Nasal cavity respiratory epithelium epithelial cell of viscerocranial mucosa (primary cell): ENCODE measurements at places on chromosomes 5 and 9. TPM values are rescaled to one million over a fixed set of nuclear protein-coding genes. Genes with fewer than 3 reads are reported as not detected.

The CEP120 gene
- 23.6 and 31.4 TPM in 2 replicates for total RNA-seq

The ADAM19 gene
- 2.7 and 11.2 TPM in 2 replicates for total RNA-seq

The SPATA24 gene
- 4.1 and 4.4 TPM in 2 replicates for total RNA-seq

The GADD45G gene
- 0.43 TPM in 1 of 2 replicates, not detected in the other for total RNA-seq

The PCDHGB2 gene
- total RNA-seq = under 0.01 and 1.7 TPM in 2 replicates
